ENCODE measurements at places on chromosomes 7 and 10.

- DNase-seq: peak; percentile 60
Observed at GRCh38 chr10:32065856-32066255, 9.6 kb upstream of the KIF5B start.

- DNase-seq: peak; percentile 78
Observed at GRCh38 chr7:37201003-37201875, 247.4 kb downstream of the ELMO1 start.

- DNase-seq: peak; percentile 86
Observed at GRCh38 chr7:120583899-120584586, 273.9 kb downstream of the TSPAN12 start.

- no peak for DNase-seq
Observed at GRCh38 chr10:102188298-102188940, 36.2 kb downstream of the NOLC1 start.

- no peak for DNase-seq
Observed at GRCh38 chr10:110783509-110784107, 88.1 kb upstream of the PDCD4 start.

Measured in astrocyte of the spinal cord (primary cell).